ENCODE measurements at places on chromosomes 16 and 17.
A peak's percentile ranks its signal among the peaks of the same experiment; 100 is the strongest.

DNA sequence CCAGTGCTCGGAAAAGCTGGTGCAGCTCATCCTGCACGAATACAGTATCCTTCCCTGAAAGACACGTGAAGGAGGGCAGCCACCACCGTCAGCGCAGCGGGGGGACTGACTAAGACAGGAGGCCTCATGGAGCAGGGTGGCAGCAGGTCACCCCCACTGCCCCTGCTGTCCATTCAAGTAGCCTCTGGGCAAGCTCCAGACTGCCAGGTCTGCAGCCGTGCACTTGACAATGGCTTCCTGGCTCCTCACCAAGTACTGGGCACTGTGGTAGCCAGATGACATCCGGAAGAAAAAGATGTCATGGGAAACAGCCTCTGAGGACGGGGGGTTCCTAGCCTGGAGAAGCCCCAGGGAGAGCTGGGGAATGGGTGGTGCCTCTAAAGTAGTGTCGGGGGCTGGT is 7.9 kb upstream of the MYO15A start:
- no peak for DNase-seq

GRCh38 chr16:252366-253337 is 18.0 kb downstream of the FAM234A start:
- DNase-seq = no peak

DNA sequence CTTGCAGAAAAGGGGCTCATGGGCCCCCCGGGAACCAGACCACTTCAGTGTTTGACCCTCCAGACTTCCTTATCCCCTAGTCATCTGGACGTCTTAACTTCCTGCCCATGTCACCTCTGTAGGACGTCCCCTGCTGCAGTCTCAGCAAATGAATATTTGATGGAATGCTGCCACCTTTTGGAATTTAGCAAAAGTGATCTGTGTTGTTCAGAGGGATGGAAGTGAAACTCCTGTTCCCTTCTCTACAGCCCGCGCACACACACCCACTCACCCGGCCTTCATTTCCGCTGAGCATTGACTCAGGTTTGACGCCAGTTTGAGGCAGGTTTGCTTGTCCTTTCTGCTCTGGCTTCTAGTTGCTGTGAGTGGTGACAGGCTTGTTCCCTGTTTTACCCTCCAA is 507.2 kb upstream of the EEF2KMT start:
- DNase-seq = no peak

GRCh38 chr16:62638964-62639870 is 603.0 kb upstream of the CDH8 start:
- DNase-seq = no peak

DNA sequence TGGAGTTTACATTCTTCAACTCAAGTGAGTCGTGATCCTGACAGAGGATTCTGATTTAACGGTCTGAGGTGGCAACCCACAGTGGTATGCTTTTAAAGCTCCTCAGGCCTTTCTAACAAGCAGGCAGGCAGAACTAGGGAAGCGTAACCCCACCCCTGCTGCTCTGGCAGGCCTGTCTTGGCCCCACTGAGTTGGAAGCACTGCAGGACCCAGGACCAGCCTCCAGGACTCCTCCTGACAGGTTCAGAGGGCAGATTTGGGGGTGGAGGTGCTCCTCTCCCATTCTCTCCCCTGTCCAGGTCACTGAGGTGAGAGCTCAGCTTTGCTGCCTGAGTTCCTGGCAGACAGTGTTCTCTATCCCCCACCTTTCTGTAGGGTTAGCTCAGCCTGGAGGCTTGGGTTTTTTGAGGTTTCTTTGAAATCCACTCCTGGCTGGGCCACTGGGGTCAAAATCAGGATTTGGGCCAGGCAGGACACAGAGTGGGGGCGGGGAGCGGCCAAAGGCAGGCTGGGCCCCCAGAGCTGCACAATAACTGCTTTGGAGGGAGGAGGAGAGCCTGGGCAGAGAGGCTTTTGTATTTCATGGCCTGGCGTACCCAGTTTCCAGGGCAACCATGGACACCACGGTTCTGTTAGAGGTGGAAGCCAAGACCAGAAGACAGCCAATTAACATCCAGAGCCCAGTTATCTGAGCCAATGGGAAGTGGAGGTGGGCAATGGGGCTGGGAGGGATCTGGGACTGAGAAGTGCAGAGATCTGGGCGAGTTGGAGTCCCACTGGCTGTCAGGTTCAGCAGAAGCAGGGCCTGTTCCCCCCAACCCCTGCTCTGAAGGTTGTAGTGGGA is 9.5 kb downstream of the MRPL27 start:
- DNase-seq = no peak

GRCh38 chr17:63949576-63950250 is 17.6 kb upstream of the CD79B start:
- DNase-seq = no peak

GRCh38 chr17:45828582-45829133 is 16.0 kb upstream of the SPPL2C start:
- no peak for DNase-seq

DNA sequence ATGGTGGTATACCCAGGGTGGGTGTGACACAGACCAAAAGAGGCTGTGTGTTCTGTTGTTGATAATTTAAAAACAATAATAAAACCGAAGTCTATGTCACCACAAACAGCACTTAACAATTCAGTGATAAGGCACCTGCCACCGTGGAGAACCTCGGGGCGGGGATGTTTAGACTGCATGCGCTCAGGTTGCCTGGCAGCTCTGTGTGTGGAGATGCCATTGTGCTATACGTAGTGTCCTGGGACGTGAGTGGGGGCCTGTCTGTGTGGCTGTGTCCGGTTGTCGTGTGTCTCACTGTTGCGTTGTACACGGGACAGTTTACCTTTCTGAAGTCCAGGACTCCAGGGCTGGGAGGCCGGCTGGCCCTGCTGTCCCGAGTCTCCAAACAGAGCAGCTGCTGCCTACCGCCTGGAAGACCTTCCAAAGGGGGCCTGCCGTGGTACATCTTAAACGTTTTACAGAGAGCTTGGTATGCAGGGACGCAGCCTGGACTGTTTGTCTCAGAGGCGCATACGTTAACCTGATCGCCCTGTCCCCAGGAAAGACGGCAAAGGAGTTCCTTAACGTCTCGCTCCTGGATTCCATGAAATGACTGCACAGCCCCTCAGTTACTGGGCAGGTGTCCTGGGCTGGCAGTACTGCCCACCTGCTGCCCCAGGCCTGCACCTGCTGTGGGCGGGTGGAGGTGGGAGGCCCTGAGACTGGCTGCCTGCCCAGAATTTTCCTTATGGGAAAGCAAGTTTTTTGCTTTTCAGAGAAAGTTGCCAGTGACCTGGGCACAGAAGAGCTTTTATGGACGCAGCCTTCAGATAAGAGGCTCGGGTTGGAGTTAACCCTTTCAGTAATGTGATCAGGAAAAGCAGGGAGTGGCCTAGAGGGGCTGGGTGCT is 19.0 kb downstream of the SPIRE2 start:
- no peak for DNase-seq

DNA sequence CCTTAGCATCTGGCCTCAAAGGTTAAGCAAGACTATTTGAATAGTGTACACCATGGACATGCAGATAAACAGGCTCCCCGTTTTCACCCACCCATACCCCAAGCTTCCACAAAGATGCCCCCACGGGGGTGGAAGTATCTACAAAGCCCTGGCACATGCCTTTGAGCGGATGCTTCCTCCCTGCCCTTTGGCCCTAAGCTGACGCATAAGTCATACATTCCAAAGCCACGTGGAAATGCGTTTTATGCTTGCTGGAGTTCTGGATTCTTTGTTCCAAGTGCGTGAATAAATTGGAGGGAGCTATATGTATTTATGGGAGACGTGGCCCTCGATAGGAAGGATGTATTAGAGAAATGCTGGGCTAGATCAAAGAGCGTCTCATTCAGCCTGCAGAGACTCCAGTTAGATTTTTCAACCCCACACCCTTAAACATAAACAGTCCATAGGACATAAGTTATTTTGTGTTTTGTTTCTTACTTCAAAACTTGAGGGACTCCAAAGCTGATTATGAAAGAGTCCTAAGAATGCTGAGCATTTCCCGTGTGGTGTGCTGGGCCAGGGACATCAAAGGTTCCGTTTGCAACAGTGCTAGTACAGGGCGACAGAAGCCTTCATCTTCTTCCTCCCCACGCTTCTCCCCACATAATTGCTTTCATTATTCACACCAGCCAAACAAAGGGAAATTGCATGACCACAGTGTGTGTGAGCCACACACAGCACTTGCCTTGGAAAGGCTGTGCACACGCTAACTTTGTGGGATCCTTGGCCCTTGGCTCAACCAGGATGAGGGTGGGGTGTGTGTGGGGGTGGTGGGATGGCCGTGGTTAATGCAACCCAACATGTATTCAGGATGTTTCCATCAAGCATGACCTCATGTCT is 73.6 kb downstream of the WIPI1 start:
- no peak for DNase-seq

- no peak for DNase-seq
Measured at GRCh38 chr16:51854401-51854951, 692.5 kb downstream of the TOX3 start.

DNA sequence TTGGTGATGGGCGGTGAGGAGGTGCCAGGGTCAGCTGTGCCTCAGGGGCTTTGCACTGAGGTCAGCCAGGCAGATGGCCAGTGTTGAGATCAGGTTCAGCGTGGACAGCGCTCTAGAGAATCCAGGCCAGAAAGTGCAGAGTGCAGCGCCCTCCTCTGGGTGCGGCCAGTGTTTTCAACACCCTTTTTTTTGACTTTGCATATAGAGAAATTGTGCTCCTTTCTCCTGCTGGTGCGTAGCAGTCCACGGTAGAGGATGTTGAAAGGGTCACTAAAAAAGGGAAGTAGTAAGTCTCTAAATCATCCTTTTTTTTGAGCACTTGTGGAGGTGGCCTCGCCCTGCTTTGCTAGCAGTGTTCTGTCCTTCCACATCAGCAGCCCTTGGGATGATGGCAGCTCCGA is 53.9 kb downstream of the BANP start:
- DNase-seq = no peak

DNA sequence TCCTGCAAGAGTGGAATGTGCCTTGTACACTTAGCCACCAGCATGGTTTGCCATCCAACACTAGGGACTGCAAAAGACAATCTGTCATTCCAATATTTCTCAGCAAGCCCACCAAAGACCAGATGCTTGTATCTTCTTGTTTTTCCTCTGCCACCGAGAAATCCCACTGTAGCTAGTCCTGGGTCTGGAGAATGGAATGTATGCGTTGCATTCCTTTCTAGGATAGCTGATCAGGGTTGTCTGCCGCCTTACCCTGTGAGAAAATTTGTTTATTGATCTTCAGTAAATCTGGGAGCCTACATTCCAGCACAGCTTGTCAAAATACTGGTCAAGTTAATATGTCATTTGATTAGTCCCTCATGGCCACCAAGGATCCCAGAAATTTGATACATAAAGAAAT is 28.1 kb upstream of the ADAMTS18 start:
- no peak for DNase-seq

- DNase-seq = no peak
Measured at GRCh38 chr17:76369379-76369778, 15.0 kb upstream of the SPHK1 start.

GRCh38 chr16:75065149-75065505 is 51.5 kb downstream of the LDHD start:
- no peak for DNase-seq

DNA sequence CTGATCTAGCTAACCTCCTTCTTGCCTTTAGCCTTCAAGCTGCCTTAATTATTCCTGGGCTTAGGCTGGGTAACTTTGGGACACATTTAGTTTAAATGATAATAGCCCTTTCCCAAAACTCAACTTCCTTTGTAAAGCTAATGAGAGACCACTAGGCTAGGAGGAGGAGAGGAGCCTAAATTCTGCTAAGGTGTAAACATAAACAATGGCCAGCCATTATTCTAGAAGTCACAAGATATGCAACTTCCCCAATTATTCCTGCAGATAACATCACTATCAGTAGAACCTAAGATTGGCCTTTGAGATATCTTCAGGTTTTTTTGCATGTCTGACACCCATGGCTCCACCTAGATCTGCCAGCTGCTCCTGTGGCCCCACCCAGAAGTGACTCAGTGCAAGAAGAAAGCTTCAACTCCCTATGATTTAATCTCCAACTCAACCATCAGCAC is 131.2 kb upstream of the FAM20A start:
- DNase-seq = no peak

DNA sequence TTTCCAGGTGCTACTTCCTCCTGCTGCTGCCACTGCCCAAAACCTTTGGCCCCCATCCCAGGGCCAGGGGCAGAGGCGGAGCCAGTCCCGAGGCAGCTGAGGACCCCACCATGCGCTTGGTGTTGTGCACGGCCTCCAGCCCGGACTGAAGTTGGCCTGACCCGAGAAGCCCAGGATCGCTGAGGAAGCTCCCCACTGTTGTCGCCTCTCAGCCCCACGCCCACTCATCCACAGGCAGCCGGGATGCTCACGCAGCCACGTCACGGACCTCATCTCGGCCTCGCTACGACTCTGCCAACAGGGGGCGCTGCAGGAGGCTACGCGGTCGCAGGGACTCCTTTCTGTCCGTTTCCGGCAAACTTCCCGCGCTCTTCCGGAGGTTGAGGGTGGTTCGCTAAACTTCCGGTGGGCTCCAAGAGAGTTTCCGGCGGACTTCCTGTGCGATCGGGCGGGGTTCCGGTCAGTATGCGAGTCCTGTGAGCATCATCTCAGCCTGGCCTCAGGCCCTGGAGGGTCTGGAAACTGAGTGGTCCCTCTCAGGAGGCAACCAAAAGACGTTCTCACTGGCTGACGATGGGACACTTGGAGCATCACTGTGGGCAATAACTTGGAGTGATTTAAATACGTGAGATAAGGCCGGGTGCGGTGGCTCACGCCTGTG is 12.4 kb downstream of the ZG16B start:
- DNase-seq = peak; percentile 73

- DNase-seq = no peak
Measured at GRCh38 chr16:65981057-65981456, 385.4 kb upstream of the CDH5 start.

GRCh38 chr17:27944546-27945332 is 51.6 kb upstream of the LYRM9 start:
- DNase-seq = no peak

DNA sequence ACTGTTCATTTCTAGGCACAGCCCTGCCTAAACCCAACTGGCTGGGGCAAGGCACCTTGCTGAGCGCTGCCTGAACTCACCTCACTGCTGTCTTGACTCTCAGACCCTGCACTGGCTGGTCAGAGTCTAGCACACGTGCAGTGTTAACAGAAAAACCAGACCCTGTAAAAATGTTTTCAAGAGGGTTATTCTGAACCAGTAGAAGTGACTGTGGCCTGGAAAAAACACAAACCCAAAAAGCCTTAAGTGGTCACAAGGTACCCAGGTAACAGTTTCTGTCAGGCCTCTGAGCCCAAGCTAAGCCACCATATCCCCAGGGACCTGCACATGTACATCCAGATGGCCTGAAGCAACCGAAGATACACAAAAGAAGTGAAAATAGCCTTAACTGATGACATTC is 6.1 kb upstream of the EIF4A3 start:
- no peak for DNase-seq

DNA sequence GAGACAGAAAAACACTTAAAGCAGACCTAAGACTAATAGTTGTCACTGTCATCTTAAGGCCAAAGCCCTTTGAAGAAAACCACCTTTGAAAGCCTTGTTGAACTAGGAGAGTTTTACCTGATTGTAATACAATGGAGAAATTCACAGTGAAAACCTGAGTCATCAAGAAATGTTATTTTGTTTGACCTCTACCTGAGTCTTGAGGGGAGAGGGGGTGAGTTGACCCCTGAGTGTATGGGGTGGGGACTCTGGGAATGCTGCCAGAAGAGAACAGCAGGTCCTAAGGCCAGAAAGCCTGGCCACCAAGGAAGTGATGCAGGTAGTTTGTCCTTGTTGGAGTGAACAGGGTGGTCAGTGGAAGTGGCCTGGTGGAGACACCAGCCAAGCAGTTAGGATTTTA is 204.3 kb downstream of the SPECC1 start:
- DNase-seq = no peak
